HFFc6 (cell line): ENCODE measurements at places on chromosomes 13 and 19. TPM values are rescaled to one million over a fixed set of nuclear protein-coding genes. Genes with fewer than 3 reads are reported as not detected.

Gene RDH8
- total RNA-seq = not detected in 3 replicates

Gene GNA15
- 0.11 TPM in 1 of 3 replicates, not detected in the others for total RNA-seq

Gene PDX1
- total RNA-seq = not detected in 3 replicates

Gene TRIP10
- 46.8 to 56.5 TPM (median 48.3 TPM) in 3 replicates for total RNA-seq

Gene ZNF865
- 13.5 to 13.8 TPM (median 13.8 TPM) in 3 replicates for total RNA-seq

Gene LRRC4B
- 0.08 to 0.09 TPM in 2 of 3 replicates, not detected in the other for total RNA-seq

Gene ZNF442
- total RNA-seq = 2.1 to 2.6 TPM (median 2.1 TPM) in 3 replicates

Gene PRKD2
- 38.1 to 39.6 TPM (median 38.2 TPM) in 3 replicates for total RNA-seq

DNA sequence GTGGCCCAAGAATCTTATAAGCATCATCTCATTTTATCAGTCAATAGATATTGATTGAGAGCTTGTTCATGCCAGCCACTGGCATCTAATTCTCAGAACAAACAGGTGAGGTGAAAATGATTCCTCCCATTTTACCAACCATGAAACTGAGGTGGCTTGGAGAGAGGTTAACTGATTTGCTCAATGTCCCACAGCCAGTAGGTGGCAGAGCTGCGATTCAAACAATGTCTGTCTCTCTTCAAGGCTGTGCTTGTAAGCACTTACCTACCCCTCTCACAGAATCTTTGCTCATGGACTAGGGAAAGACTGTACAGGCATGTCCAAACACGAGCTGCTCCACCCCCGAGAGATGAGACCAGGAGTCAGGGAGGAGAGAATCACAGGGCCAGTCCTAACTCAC, 21.5 kb upstream of the GSX1 start:
- H3K27ac ChIP-seq = no peak overlapping the region
- DNase-seq = peak; percentile 32
- no peak overlapping the region for H3K4me3 ChIP-seq
- no peaks in the 10 kb centered on the region for H3K36me3 ChIP-seq
- H3K27me3 ChIP-seq = peaks cover 38% of the 10 kb centered on the region

- H3K27ac ChIP-seq = no peak overlapping the region
- H3K4me3 ChIP-seq = no peak overlapping the region
- no peaks in the 10 kb centered on the region for H3K4me1 ChIP-seq
- peaks cover 5% of the 10 kb centered on the region for H3K36me3 ChIP-seq
Observed at GRCh38 chr13:112114391-112114790, 47.4 kb downstream of the SOX1 start.

- H3K27me3 ChIP-seq = peaks cover 7% of the 10 kb centered on the region
- no peak overlapping the region for H3K27ac ChIP-seq
- H3K36me3 ChIP-seq = 0 out of 2 replicates have a peak, but pooled peaks cover 3% of the 10 kb centered on the region
- H3K4me3 ChIP-seq = no peak overlapping the region
Observed at GRCh38 chr19:50792272-50793250, 2.3 kb downstream of the ACP4 start.

- no peak for DNase-seq
- H3K27ac ChIP-seq = no peak overlapping the region
- no peaks in the 10 kb centered on the region for H3K4me1 ChIP-seq
- peaks cover 2% of the 10 kb centered on the region; the same call in 1 of the 2 replicates for H3K27me3 ChIP-seq
- H3K4me3 ChIP-seq = no peak overlapping the region
Observed at GRCh38 chr19:19087676-19088075, 23.9 kb downstream of the SLC25A42 start.

DNA sequence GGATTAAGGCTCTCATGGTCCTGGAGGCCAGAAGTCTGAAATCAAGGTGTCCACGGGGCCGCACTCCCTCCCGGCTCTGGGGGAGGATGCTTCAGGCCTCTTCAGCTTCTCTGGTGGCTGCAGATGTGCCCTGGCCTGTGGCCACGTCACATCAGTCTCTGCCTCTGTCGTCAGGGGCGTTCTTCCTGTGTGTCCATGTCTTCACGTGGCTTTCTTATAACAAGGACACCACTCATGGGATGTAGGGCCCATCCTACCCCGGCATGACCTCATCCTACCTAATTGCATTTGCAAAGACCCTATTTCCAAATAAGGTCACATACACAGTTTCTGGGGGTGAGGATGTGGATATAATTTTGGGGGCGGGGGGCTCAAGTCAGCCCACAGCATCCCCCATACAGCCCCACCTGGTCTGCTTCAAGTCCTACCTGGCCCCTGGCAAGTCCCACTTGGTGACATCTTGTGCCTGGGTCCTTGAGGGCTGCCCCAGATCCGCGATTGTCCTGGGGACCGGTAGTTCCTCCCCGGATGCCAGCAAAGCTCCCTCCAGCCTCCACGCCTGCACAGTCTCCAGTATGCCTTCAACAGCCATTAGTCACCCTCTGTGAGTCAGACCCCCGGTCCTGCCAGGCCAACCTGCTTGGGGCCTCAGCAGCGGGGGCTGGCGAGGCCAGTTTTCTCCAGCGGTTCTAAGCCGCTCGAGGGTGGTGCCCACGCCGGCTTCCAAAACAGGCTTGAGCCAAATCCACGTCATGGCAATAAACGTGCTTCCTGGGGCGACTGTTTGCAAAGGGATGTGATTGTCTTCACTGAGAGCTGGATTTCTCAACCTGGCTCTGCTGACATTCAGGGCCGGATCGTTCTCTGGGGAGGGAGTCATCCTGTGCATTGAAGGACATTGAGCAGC, 32.2 kb downstream of the MYO9B start:
- peaks cover 2% of the 10 kb centered on the region for H3K27me3 ChIP-seq
- peak overlapping the region; percentile 86 for H3K4me3 ChIP-seq
- H3K4me1 ChIP-seq = peaks cover 44% of the 10 kb centered on the region

GRCh38 chr19:23263396-23263795, 13.2 kb upstream of the ZNF724 start:
- H3K4me3 ChIP-seq = no peak overlapping the region
- H3K27me3 ChIP-seq = peaks cover 2% of the 10 kb centered on the region
- H3K36me3 ChIP-seq = peaks cover 46% of the 10 kb centered on the region
- no peak overlapping the region for H3K27ac ChIP-seq
- no peaks in the 10 kb centered on the region for H3K4me1 ChIP-seq

- H3K4me1 ChIP-seq = no peaks in the 10 kb centered on the region
- H3K36me3 ChIP-seq = no peaks in the 10 kb centered on the region
- H3K27me3 ChIP-seq = peaks cover 23% of the 10 kb centered on the region
Observed at GRCh38 chr13:45607931-45608330, 7.6 kb downstream of the ERICH6B start.

DNA sequence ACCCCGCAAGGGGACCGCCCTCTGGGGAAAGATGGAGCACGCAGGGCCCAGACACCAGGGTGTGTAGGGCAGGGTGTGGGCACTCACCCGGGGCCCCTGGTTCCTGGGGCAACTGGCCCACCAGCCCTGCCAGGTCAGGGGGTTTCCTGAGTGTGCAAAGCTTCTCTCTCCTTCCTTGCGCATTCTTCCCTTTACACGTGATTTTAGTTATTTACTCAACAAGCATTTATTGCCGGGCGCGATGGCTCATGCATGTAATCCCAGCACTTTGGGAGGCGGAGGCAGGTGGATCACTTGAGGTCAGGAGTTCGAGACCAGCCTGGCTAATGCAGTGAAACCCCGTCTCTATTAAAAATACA, 20.4 kb downstream of the PRR36 start:
- no peaks in the 10 kb centered on the region for H3K36me3 ChIP-seq
- H3K4me1 ChIP-seq = peaks cover 6% of the 10 kb centered on the region; the same call in 1 of the 2 replicates
- H3K27ac ChIP-seq = no peak overlapping the region

GRCh38 chr13:104357174-104357573, 1291.0 kb upstream of the SLC10A2 start:
- no peak overlapping the region for H3K27ac ChIP-seq
- H3K4me1 ChIP-seq = no peaks in the 10 kb centered on the region
- no peak overlapping the region for H3K4me3 ChIP-seq

DNA sequence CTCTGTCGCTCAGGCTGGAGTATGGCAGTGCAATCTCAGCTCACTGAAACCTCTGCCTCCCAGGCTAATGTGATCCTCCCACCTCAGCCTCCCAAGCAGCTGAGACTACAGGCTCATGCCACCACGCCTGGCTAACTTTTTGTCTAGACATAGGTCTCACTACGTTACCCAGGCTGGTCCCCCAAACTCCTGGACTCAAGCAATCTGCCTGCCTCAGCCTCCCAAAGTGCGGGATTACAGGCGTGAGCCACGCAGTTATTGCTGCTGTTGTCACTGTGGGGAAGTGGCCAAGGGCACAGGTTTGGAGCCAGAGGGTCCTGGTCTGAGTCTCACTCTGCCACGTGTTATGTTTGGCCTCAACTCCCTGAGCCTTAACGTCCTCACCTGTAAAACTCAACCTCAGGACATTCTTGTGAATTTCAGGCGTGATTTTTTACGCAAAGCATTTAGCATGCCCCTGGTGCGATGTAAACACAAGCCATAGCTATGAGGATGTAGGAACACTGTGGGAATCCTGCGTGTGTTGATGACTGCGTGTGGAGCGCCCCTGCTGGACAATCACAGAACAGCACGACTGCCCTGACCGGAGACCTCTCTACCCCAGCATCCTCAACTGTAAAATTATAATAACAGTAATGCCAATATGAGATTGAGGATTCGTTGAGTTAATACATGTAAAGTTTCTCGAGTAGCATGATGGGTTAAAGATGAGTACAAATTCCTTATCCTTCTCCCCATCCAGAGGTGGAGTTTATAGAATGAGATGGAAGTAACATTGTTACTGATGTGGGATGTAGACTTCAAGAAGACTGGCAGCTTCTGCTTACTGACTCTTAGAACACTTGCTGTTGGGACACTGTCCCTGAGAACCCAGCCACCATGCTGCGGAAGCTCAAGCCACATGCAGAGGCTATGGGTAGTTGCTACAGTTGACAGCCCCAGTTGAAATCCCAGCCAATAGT, 41.8 kb upstream of the PNMA8B start:
- peaks cover 30% of the 10 kb centered on the region for H3K27me3 ChIP-seq

GRCh38 chr13:42327725-42328124, 55.8 kb downstream of the AKAP11 start:
- no peaks in the 10 kb centered on the region for H3K4me1 ChIP-seq
- no peak overlapping the region for H3K27ac ChIP-seq

GRCh38 chr13:56893843-56894242, 246.9 kb upstream of the PRR20A start:
- H3K36me3 ChIP-seq = no peaks in the 10 kb centered on the region
- no peak overlapping the region for H3K4me3 ChIP-seq
- no peak for DNase-seq
- H3K27me3 ChIP-seq = no peaks in the 10 kb centered on the region

GRCh38 chr13:78566631-78567030, 36.7 kb downstream of the POU4F1 start:
- H3K27ac ChIP-seq = no peak overlapping the region
- H3K27me3 ChIP-seq = no peaks in the 10 kb centered on the region
- no peaks in the 10 kb centered on the region for H3K4me1 ChIP-seq

GRCh38 chr13:93660391-93661063, 433.9 kb downstream of the GPC6 start:
- no peaks in the 10 kb centered on the region for H3K4me1 ChIP-seq
- H3K27ac ChIP-seq = no peak overlapping the region
- no peak for DNase-seq
- H3K27me3 ChIP-seq = no peaks in the 10 kb centered on the region; the same call in 1 of the 2 replicates
- H3K4me3 ChIP-seq = no peak overlapping the region

DNA sequence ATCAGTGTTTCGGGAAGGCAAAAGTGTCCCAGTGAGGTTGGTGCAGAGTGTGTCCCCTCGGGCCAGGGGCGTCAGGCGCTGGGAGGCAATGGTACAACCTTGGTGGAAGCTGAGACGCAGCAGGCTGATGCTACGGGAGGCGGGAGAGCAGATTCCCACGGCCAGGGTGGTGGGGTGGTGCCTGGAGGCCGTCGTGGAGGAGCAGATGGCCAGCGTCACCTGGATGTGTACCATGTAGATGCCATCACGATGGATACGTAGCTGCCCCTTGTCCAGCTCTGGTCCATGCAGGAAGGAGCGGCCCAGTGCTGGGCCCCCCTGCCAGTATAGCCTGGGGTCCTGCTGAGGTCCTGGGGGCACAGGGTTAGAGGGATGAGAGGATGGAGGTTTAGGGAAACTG, 4.9 kb downstream of the CD70 start:
- DNase-seq = no peak
- H3K4me3 ChIP-seq = no peak overlapping the region
- H3K27ac ChIP-seq = no peak overlapping the region
- peaks cover 55% of the 10 kb centered on the region for H3K27me3 ChIP-seq

- H3K27me3 ChIP-seq = no peaks in the 10 kb centered on the region; the same call in 1 of the 2 replicates
- H3K4me3 ChIP-seq = peak overlapping the region; percentile 78
- H3K36me3 ChIP-seq = no peaks in the 10 kb centered on the region
- H3K27ac ChIP-seq = peak overlapping the region; percentile 93
- DNase-seq = no peak
Observed at GRCh38 chr13:23609874-23610576, 39.8 kb downstream of the TNFRSF19 start.

DNA sequence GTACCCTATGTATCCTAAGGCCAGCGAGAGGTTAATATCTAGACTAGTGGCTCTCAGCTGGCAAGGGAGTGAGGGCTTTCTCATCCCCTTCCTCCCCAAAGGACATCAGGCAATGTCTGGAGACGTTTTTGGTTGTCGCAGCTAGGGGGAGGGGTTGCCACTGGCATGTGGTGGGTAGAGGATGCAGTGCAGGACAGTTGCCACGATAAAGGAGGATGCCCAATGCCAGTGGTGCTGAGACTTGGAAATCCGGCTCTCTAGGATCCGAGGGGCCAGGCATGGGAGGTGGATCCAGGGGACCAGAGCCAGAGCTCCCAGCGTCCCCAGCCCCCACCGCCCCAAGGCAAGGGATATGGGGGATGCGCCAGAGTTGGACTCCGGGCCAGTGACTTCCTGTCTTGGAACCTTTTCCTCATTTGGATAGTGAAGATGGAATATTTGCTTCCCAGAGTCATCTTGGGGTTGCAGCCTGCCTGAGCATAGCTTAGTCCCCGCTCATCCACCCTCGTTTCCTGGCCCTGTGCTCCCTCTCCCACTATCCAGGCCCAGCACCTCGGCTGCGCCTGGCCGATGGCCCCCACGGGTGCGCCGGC, 4.9 kb downstream of the SSC5D start:
- peaks cover 15% of the 10 kb centered on the region; the same call in 1 of the 2 replicates for H3K36me3 ChIP-seq
- H3K4me1 ChIP-seq = peaks cover 59% of the 10 kb centered on the region
- H3K4me3 ChIP-seq = peak overlapping the region; percentile 63
- peaks cover 6% of the 10 kb centered on the region for H3K27me3 ChIP-seq

- H3K4me1 ChIP-seq = no peaks in the 10 kb centered on the region; the same call in 1 of the 2 replicates
- no peaks in the 10 kb centered on the region for H3K36me3 ChIP-seq
- H3K27me3 ChIP-seq = peaks cover 16% of the 10 kb centered on the region
- no peak overlapping the region for H3K4me3 ChIP-seq
Observed at GRCh38 chr13:26813980-26814348, 53.4 kb upstream of the GPR12 start.

- H3K4me1 ChIP-seq = peaks cover 29% of the 10 kb centered on the region
- H3K36me3 ChIP-seq = peaks cover 15% of the 10 kb centered on the region
- no peak overlapping the region for H3K27ac ChIP-seq
- no peaks in the 10 kb centered on the region for H3K27me3 ChIP-seq
Observed at GRCh38 chr19:16441661-16442162, 30.1 kb downstream of the EPS15L1 start.
